ENCODE measurements at places on chromosomes 6 and 20.

DNA sequence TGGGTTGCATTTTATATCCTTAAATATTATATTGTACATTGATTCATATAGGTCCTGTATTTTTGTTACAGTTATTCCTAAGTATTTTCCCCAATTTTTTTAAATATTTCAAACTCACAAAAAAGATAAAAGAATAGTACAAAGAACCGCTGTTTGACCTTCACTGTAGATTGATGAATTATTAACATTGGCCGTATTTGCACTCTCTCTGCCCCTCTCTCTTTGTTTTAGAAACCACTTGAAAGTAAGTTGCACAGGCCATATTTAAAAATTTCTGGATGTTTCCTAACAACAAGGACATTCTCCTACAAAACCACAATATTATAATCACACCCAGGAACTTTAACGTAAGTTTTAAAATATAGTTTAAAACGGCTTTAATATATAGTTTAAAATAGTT is 72.0 kb upstream of the DUSP22 start:
- no peak for DNase-seq

DNA sequence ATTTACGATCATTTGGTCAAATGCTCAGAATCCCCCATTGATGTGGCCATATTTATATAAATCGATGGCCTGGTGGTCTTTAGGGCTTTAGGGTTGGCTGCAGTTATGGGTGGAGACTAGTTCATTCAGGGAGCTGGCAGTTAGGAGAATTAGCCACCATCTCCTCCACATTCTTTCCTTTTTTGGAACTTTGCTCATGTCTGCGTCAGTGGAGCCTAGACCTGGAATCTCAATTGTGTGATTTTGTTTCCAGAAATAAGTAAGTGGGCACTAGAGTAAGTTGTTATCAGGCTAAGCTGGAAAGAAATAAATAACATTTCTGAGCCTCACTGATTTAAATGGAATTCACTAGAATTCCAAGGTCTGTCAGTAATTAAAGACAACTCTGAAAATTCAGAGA is 29.0 kb upstream of the ELOVL5 start:
- no peak for DNase-seq

- DNase-seq = no peak
Observed at GRCh38 chr20:64051561-64052325, 2.3 kb upstream of the SOX18 start.

DNA sequence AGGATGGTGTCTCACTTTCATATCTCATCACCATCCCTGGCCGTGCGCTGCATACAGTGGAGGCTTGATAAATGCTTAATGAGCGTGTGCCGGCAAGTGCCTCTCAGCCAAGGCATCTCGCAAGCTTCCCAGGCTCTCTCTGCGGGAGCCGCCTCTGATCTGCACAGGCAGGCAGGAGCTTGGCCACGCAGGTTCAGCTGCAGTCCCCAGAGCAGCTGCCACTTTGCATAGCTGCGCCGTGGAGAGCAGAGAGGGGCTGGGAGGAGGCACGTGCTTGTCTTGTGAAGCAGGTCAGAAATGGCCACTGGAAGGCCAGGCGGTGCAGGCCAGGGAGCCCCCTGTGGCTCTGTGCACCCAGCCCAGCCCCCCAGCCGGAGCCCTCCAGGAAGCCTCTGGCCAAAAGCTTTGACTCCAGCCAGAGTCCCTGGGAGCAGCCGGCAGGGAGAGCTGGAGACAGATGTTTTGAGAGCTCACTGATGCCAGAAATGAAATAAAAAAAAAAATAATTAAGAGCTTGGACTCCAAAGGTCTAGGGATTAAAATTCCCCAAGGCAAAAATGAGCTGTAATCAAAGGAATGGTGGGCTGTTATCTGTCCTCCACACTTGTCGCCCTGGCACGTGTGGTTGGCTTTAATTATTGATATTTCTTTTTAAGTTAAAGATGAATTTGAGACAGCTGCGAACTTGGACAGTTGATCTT is 377.0 kb downstream of the CDH4 start:
- DNase-seq = peak; percentile 91

DNA sequence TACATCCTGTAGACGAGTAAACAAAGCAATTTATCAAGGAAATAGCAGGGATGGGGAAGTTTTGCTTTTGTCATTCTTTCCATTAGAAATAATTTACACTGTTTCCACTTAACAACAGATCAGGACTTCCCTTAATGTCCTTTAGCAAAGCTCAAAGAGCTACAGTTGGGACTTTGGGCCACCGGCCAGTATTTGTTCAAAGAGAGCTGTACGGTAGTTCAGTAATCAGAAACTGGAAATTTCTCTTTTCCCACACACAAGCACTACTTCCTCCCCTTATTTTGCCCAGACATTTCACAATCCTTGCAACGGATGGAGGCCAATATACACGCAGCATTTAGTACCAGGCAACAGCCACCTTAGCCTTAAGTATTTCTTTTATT is 12.1 kb upstream of the HINT3 start:
- DNase-seq = no peak

DNA sequence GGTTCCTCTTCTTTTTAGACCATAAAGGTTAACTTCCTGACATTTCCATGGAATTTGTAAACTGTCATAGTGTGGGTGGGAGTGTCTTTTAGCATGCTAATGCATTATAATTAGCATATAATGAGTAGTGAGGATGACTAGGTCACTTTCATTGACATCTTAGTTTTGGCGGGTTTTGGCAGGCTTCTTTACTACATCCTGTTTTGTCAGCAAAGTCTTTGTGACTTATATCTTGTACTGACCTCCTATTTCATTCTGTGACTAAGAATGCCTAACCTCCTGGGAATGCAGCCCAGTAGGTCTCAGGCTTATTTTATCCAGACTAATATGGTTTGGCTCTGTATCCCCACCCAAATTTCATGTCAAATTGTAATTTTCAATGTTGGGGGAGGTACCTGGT is 149.6 kb upstream of the SYNCRIP start:
- no peak for DNase-seq

GRCh38 chr6:63897952-63898351 is 262.4 kb downstream of the PHF3 start:
- DNase-seq = no peak

DNA sequence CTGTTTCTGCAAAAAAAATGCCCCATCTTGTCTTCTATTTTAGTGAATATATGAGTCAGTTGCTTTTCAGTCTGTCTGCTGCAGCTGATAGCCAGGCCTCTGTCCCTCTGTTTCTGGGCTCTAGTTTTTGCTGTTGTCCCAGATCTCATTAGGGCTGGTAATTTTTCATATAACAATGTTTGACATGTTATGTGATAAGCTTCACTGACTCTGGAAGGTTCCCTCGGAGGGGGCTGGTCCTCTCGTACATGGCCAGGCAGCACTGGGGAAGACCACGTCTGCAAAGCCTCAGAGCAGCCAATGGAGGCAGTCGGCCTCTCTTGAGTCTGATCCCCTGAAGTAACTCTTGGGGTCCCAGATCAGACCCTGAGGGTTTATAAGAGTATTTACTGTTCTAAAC is 223.8 kb downstream of the THBS2 start:
- peak; percentile 72 for DNase-seq

DNA sequence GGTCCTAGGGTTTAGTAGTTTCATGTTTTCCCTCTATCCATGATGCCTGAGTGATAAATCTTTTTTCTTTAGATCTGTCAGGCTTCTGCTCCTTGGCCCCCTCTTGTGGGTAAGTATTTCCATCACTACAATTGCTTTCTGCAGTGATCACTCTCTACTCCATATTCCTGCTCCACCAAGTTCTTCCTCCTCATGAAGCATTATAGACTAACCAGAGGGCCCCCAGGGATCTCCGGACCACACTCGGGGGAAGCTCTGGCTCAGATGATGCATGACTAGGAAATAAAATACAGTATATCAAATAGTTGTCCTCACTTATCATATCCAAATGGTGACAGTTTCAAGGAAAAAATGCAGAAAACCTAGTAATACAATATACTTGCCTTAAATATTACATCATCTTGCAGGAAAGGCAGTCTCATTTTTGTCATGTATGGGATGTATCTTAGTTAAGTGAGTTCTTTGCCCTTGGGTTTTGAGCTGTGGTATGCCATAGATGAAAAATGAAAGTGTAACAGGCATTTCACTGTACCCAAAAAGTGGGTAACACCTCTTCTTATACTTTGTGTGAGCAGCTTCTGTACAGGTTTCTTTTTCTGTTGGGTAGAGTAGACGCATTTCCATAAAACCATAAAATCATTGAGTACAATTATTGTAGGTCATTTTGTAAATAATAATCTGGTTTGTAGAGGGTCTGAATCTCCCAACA is 200.9 kb upstream of the EYA4 start:
- DNase-seq = peak; percentile 20

DNA sequence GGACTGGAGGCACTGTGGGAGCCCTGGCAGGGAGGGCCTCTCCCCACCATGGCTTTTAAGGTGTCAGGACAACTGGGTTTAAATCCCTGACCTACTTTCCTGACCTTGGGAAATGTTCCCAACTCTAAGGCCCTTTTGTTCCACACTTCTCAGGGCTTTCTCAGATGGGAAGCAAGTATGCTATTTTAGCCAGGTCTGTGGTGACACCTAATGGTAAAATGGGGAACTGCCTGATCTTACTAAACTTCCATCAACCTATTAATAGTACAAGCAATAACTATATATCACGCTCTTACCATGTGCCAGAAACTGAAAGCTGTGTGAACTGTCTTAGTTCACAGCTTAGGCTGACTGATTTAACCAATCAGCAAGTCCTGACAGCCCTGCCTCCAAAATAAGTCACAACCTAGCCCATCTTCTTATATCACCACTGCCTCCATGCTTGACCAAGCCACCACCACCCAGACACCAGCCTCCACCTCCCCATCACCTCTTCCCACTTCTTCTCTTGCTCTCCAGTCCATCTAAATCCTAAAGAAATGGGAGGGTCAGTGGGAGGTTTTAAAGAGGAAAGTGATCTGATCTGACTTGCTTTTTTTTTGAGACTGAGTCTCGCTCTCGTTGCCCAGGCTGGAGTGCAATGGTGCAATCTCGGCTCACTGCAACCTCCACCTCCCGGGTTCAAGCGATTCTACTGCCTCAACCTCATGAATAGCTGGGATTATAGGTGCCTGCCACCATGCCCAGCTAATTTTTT is 6.9 kb upstream of the BLCAP start:
- DNase-seq = peak; percentile 96

DNA sequence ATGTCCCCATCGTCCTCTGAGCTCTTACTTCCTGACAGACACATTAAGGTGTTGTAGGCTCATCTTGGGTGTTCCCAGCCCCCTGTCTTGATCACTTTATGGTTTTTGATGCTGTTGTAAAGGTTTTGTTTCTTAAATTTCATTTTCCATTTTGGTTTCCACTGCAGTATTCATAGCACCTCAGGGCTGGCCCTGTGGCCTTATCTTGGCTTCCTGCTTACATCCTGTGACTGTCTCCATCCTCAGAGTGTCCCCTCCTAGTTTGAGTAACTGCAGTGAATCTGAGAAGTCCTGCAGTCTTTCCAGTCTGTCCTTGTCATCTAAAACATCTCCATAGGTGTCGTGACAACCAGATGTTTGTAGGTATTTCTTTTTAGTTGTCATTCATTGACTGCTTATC is 50.9 kb downstream of the JARID2 start:
- no peak for DNase-seq

DNA sequence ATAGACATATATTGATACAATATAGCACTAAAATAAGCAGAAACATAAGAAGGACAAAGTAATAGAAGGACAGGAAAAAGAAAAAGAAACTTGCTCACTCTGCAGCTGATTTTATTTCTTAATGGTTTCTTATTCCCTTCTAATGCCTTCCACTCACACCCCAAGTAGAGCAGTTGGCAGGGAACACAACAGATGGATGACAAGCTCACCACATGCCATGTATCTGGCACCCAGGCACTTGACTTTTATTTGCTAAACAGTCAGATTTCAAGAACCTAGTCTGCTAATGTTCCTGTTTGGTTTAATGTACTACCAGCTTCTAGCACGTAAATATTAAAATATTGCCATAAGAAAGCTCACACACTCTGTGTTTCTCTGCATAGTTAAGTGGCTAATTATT is 87.1 kb downstream of the COL19A1 start:
- DNase-seq = no peak

- DNase-seq = no peak
Observed at GRCh38 chr6:31266567-31267360, 5.1 kb downstream of the HLA-C start.

- DNase-seq = no peak
Observed at GRCh38 chr6:4644996-4645395, 131.2 kb upstream of the CDYL start.

DNA sequence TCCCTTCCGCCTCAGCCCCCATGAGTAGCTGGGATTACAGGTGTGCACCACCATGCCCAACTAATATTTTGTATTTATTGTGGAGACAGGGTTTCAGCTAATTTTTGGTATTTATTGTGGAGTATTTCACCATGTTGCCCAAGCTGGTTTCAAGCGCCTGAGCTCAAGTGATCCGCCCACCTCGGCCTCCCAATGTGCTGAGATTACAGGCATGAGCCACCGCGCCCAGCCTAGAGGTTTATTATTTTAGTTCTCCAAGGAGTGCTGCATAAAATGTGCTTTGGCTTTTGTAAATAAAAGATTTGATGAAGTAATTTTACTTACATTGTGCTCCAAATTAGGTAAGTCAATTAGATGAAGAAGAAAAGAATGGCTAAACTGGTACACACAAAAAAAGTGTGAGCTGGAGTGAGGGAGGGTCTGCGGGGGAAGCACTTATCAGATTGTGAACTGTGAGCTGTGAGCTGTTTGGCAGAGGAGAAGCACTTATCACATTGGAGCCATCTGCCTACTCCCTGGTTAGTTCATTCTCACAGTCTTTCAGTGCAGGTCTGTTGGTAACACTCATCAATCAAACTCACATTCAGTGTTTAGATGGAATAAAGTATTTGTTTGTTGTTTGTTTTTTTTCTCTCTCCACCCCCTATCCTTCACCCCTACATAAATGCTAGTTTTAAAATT is 398.0 kb downstream of the EPHA7 start:
- peak; percentile 18 for DNase-seq

- DNase-seq = no peak
Observed at GRCh38 chr20:13639150-13639497, 392 bp upstream of the TASP1 start.

GRCh38 chr20:31515775-31516107 is 1.5 kb downstream of the HM13 start:
- no peak for DNase-seq

DNA sequence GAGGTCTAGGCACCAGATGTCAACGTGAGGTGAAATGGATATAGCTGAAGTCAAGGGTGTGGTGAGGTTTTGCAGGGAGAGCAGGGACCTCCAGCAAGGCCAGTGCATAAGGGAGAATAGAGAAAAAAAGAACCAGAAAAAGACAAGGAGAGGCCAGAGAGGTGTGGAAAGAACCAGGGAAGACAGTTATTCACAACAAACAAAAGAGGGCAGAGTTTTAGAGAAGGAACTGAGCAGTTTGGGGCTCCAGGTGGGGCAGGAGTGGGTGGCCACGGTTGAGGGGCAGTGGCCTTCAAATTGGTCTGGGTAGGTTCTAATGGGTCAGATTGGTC is 11.6 kb upstream of the NQO2 start:
- DNase-seq = no peak

GRCh38 chr6:39493174-39493573 is 170.7 kb upstream of the KCNK16 start:
- no peak for DNase-seq

- DNase-seq = no peak
Observed at GRCh38 chr6:112470950-112471349, 123.8 kb downstream of the RFPL4B start.

- DNase-seq = peak; percentile 84
Observed at GRCh38 chr6:32154514-32155161, 697 bp downstream of the PPT2 start.
